ENCODE measurements at places on chromosomes 1 and 21. TPM values are rescaled to one million over a fixed set of nuclear protein-coding genes. Genes with fewer than 3 reads are reported as not detected.

Gene RGS8
- not detected for total RNA-seq

Gene OR2L8
- total RNA-seq = not detected

Gene CASQ1
- total RNA-seq = not detected

Gene FCER1A
- total RNA-seq = not detected

Gene PDZK1IP1
- total RNA-seq = 73.0 TPM

Gene SELE
- 0.24 TPM for total RNA-seq

Gene IQGAP3
- 0.85 TPM for total RNA-seq

Gene RHBG
- not detected for total RNA-seq

Gene KCTD3
- 30.7 TPM for total RNA-seq

Gene FMN2
- total RNA-seq = 0.21 TPM

Gene PRAMEF11
- total RNA-seq = not detected

Gene LCK
- not detected for total RNA-seq

Gene HAO2
- not detected for total RNA-seq

Gene RASAL2
- total RNA-seq = 21.7 TPM

Gene LHX8
- under 0.01 TPM for total RNA-seq

Gene FAM3B
- total RNA-seq = 0.72 TPM

Gene C1orf115
- total RNA-seq = 3.1 TPM

Gene CHD5
- not detected for total RNA-seq

Gene CELA2B
- total RNA-seq = not detected

Gene SPRR2B
- not detected for total RNA-seq

Gene IL20
- total RNA-seq = not detected

Gene AKR7A3
- total RNA-seq = 0.72 TPM

Gene TOR3A
- 36.1 TPM for total RNA-seq

Gene IL22RA1
- total RNA-seq = 0.72 TPM

Gene SV2A
- 1.7 TPM for total RNA-seq

Gene SHISAL2A
- total RNA-seq = not detected

Gene TFAP2E
- total RNA-seq = 0.48 TPM

Gene SLC25A34
- total RNA-seq = 0.48 TPM

Gene ACOT11
- 3.4 TPM for total RNA-seq

Gene CLEC20A
- not detected for total RNA-seq

Gene CDA
- total RNA-seq = 2.6 TPM

Gene VWA5B1
- total RNA-seq = not detected

Gene RER1
- 66.5 TPM for total RNA-seq

Gene MROH7
- total RNA-seq = not detected

Gene OR2M3
- not detected for total RNA-seq

Gene LIPI
- not detected for total RNA-seq

All from tracheal epithelial cell (primary cell).